ENCODE measurements at places on chromosomes 7 and 10.

DNA sequence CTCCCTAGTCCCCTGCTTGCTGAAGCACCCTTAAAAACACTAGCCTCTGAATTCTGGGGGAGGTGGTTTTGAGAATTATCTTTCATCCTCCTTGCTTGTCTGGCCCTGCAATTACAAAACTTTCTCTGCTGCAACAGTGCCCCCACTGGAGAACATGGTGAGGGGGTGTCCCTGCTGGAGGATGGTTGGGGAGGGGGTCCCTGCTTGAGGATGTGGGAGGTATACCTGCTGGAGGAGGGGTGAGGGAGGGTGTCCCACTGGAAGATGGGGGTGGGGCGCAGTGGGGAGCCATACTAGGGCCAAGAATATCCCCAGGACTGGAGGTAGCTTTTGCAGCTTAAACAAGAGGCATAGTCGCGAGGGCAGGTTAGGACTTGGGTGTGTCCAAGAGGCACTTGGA lies 3.2 kb upstream of the POLM start:
- no peak for DNase-seq

DNA sequence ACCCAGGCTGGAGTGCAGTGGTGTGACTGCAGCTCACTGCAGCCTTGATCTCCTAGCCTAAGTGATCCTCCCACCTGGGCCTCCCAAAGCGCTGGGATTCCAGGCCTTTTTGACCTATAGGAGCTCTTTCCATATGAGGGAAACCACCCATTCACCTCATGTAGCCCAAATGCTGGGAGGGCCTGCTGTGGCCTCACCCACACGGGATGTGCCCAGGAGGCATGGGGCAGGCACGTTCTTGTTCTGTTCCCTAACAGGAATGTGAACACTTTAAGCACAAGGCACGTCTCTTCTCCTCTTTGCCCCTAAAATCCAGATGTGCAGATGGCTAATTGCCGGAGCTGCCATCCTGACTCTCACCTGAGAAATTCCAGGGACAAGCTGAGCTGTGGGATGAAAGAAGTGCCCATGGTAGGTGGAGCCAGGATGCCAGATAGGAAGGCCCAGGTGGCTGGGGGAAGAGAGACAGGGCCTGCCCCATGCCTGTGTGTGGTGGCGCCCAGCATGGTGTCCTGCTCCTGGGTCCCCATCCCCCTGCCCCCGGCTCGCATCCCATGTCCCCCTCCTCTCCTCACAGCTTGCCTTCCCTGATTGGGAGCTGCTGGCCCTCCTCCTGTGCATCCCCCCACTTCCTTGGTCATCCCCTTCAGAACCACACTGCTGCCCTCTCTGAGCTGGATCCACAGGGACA lies 17.3 kb downstream of the CAMK2B start:
- DNase-seq = no peak

DNA sequence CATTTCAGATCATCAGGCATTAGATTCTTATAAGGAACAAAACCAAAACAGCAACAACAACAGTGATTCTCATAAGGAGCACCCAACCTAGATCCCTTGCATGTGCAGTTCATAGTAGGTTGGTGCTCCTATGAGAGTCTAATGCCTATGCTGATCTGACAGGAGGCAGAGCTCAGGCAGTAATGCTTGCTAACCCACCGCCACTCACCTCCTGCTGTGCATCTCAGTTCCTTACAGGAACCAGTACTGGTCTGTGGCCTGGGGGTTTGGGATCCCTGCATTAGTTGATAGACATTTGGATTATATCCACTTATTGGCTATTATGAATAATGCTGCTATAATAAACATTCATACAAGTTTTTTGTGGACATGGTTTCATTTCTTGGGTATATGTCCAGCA lies 14.0 kb downstream of the MKLN1 start:
- no peak for DNase-seq

- peak; percentile 2 for DNase-seq
These were observed 459 bp downstream of the CYCS start for GRCh38 chr7:25124465-25125136.

DNA sequence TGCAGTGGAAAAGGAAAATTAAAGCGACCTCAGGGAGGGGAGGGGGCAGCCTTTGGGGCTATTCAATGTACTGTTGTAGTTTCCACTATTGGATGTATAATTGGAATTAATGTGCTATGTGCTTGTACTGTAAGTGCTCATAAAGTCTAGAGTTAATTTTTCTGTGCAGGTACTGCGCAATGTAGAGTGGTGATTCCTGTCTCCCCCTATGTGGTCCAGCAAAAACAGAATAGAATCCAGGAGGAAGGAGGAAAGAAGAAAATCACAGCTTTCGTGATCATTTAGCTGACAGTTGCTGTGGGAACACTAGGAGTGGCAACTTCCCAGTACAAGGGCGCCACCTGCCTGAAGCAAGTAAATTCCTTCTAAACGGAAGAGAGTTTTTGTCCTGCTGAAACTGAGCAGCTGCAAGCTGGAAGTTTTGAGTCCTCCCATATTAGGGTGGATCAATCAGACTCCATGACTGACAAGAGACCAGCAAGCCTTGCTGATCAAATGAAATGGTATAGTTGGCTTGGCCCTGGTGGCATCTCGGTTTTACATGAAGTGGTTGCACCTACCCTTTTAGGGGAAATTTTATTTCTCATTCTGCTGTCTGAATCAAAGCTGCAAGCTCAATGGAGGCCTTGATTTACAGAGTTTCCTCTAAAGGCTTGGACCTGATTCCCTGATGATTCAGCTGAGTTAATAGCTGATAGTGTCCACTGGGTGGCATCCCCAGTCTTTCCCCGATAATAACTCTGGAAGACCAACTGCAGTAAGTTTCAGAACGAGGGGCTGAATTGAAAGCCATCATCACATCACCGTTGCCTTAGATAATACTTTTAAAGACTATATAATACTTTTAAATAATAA lies 299.8 kb downstream of the HGF start:
- peak; percentile 63 for DNase-seq

DNA sequence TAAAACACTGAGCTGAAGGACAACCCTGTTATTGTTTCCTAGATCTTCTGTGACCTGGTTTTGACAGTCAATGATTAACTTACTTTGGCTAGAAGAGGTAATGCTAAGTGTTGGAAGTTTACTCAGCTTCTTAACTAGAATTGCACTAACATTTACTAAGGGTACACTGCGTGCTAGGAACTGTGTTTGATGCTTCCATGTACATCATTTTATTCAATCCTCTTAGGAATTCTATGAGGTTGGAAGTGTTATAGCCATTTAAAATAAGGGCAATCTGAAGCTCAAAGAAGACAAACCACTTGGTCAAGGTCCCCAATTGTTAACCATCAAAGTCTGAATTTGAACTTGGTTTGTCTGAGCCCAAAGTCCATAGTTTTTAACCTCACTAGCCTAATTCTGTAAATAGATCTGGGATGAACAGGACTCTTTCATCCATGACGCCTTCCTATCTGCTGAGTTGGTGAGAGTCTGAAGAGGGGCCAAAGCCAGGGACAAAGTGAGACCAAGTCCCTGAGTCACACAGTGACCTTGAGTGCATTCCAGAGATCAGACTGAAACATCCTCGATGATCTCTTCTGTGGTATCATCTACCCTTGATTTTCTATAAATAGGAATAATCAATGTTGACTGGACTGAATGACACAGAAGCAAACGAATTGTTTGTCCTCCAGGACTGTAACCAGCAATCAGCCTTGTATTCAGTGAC lies 29.2 kb upstream of the ZNRF2 start:
- no peak for DNase-seq

- DNase-seq = no peak
These were observed 17.2 kb upstream of the FGFR2 start for GRCh38 chr10:121615435-121615793.

DNA sequence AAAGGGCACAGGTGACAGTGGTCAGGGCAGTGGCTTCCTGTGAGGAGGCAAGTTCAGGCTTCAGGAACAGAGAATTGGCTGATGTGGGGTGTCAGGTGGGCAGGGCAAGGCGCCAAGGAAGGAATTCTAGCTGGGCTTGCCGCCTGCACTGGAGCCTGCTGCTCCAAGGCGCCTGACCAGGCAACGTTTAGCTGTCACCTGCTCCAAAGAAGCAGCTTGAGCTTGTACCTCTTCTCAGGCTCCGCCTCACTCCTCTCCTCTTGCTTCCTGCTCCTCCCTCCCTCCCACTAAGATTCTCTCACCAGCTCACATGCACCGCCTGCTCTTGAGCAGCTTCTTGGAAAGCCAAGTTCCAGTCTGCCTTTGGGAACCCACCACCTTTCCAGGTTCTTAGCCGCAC lies 187.4 kb upstream of the GRB10 start:
- no peak for DNase-seq

DNA sequence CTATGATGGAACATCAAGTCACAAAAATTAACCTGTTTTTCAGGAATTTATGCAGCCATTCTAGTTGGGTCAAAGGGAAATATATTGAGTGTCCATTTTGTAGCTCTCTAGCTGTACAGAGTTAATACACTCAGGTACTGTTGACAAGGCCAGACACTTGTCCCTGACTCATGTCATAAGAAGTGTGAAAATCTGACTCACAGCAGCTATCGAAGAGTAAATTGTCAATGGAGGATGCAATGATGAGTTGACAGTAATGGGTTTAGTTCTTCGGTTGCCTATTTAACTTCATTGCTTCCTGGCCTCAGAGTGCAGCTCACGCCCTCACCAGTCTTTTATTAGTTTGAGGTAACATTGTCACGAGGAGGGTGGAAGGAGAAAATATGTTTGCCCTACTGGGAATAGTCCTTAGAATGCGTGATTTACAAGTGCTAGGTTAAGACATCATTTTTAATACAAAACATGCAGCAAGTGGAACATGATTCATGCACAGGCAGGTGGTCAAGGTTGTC lies 255.1 kb downstream of the XPNPEP1 start:
- no peak for DNase-seq

DNA sequence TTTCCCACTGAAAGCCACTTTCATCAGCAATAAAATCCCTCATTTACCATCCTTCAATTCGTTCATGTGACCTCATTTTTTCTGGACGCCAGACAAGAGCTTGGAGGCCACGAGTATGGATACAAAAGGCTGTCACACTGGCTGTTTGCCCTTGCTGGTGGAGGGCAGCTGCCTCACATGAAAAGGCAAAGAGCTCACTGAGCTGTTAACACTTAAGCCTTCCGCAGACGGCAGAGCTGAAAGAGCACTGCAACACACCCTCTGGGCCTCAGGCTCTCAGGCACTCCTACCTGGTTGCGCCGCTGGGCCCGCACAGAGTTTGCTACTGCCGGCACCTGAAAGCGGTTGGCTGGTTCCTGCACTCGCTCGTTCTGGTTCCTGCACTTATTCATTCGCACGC lies 193.5 kb downstream of the CFTR start:
- DNase-seq = no peak

DNA sequence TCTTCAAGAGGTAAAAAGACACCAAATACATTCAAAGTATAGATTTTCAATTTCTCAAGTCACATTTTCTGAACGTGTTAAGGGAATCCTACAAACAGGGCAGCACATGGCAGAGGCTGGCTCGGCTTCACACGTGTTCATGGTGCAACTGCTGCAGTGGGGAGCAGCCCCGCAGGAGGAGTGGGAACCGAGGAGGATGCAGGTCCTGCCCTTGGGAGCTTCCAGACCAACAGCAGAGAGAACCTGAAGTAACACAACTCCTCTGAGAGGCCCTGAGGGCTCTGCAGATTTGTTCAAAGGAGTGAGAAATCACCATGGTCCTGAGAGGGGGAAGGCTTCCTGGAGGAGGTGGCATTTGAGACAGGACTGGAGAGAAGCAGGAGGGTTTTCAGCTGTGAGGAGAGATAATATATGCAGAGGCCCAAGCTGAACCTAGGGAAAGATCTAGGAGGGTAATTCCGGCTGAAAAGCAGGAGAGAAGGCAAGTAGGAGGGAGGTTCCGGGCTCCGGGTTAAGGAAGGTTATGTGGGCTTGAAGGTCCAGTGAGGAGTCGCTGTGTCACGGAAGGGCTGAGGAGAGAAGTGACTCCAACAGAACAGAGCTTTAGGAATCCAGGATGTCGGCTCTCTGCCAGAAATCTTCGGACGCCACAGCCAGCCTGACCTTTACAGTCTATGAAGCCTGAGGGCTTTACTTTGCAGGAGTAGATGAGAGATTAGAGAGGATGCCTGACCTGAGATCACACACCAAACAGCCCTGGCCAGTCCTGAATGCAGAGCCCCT lies 77.5 kb downstream of the GPR26 start:
- DNase-seq = no peak

GRCh38 chr10:33952692-33953360 lies 618.4 kb upstream of the NRP1 start:
- peak; percentile 83 for DNase-seq

DNA sequence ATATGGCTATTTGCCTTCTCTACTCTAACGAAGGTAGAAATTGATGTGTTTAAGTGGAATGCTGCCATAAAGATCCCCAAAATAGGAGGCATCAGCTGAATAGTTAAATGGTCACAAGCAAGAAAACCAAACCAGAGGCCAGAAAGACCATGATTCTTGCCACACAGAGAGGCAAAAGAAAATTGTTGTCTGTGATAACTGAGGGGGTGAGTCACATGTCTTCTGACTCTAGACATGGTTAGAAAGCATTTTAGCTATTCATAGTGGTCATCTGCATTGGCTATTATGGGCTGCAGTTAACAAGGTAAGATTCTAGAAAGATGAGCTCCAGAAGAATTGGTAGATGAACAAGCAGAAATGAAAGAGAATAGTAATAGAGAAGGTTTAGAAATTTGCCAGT lies 361.4 kb upstream of the NPSR1 start:
- peak; percentile 62 for DNase-seq

DNA sequence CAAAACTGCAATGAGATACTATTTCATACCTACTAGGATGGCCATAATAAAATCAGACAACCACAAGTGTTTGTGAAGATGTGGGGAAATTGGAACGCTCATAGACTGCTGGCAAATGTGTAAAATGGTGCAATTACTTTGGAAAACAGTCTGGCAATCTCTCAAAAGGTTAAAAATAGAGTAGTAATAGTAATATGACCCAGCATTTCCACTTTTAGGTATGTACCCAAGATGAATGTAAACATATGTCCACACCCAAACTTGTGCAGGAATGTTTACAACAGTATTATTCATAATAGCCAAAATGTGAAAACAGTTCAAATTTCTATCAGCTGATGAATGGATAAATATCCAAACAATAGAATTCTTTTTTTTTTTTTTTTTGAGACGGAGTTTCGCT lies 731.6 kb upstream of the ANKRD30A start:
- DNase-seq = no peak

DNA sequence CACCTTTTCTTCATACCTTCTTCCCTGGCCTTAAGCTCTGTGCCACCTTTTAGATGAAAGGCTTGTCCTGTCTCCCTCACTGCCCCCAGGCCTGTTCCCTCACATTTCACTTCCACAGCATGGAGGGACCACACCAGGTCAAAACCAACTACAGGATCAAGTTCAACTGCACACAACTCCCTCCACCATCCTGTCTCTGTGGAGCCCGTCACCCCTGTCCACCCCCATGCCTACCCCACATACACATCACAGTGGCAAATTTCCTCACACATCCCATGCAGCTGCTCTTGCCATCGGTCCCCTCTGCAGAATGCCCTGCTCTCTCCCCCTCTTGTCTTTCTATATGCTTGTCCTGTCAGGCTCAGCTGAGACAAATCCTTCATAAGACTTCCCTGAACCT lies 154.1 kb downstream of the USP6NL start:
- DNase-seq = no peak

DNA sequence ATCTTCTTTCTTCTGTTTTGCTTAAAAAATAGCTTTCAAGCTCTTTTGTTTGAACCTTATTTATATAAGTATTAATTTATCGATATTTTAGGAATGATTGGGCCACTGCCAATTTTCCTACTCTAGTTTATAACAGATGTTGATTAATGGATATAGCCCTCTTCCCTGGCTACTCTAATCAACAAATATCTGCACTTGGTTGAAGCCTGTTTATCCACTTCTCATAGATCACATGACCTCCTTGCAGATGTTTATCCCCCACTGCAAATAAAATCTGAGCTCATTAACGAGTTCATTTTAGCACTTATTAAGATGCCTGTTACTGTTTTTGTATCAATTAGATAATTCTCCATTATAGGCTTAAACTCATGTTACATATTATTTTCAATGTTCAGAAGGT lies 715.3 kb downstream of the CNTNAP2 start:
- DNase-seq = no peak
